Natural killer cell treated with Interleukin-12 subunit alpha and Interleukin-12 subunit beta and Interleukin-15 and Interleukin-18, amount 100 ng/mL, for 72 hours (primary cell): ENCODE measurements at places on chromosomes 5 and 9. TPM values are rescaled to one million over a fixed set of nuclear protein-coding genes. Genes with fewer than 3 reads are reported as not detected.

C9orf153 gene
- 0.43 TPM for total RNA-seq

EPB41L4A gene
- 12.7 TPM for total RNA-seq

MELK gene
- total RNA-seq = 53.6 TPM

EIF4E1B gene
- not detected for total RNA-seq

UGCG gene
- total RNA-seq = 19.0 TPM

ENTPD2 gene
- total RNA-seq = not detected

CSF1R gene
- total RNA-seq = not detected

PCDH1 gene
- total RNA-seq = 1.8 TPM

GPR151 gene
- not detected for total RNA-seq
